Activated naive CD4-positive, alpha-beta T cell treated with Interleukin-2 at 50 U/mL for 16 hours (primary cell): ENCODE measurements at places on chromosomes 1 and 21.

GRCh38 chr1:183905508-183906113, 100.7 kb downstream of the RGL1 start:
- DNase-seq = no peak

DNA sequence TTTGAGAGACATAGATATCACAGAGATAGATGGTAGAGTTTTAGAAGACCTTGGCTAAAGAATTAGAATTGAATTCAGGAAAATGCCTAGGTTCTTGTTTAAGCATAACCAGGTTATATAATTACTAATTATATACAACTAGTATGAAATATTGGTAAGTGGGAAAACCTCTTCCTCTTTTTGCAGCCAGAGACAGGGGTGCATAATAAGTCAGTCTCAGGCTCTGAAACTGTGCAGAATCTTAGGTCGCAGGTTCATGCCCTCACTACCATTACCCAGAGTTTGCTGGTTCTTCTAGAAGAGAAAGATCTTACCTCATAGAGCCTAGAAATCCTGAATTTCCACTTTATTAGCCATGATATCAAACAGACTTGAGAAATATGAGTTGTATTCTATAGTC, 183.3 kb downstream of the NEK7 start:
- DNase-seq = no peak

- DNase-seq = no peak
Measured at GRCh38 chr1:12420171-12420570, 190.3 kb downstream of the VPS13D start.

DNA sequence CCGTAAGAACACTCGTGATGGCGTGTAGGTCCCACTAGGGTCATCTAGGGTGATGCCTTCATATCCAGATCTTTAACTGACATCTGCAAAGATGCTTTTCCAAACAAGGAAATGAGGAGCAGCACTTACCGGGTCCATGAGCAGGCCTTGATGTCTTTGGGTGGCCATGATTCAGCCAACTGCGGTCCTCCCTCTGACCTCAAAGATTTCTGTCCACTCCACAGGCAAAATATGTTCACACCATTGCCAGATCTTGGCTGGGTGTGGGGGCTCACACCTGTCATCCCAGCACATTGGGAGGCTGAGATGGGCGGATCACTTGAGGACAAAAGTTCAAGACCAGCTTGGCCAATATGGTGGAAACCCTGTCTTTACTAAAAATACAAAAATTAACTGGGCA, 18.2 kb downstream of the TRPM2 start:
- DNase-seq = no peak

DNA sequence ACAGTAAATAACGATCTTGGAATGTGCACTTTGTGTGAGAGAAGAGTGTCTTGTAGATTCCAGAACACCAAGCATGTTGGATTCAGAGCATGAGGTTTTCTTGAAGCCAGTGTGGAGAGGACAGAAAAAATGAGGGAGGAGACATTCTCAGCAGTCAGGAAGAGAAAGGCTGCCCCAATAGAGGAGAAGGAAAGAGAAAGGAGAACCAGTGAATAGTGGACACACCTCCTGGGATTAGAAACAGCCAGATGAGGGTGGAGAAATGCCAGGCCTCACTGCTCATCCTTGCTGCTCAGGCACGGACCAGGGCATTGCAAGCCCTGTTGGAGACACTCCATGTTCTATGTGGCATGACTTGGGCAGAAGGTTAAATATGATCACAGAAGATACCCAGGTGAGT, 69.0 kb upstream of the KAZN start:
- no peak for DNase-seq

DNA sequence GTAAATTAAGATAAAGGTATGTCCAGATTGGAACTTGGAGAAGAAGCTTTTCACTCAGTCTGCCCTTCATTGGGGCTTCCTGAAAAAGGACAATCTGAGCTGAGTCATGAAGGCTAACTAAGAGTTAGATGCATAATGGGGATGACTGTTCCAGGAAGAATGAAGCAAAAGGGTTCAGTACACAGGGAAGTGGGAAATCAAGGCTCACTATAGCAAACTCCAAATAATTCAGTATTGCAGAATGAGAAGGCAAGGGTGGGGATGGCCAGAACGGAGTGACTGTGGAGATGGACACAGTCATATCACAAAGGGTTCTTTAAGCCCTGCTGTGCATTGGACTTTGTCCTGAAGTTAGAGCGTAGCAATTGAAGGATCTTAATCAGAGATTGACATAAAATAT, 158.3 kb downstream of the FGGY start:
- DNase-seq = no peak

- no peak for DNase-seq
Measured at GRCh38 chr1:19327301-19327700, 15.2 kb downstream of the SLC66A1 start.

GRCh38 chr1:176705585-176705984, 242.6 kb downstream of the PAPPA2 start:
- no peak for DNase-seq

- DNase-seq = no peak
Measured at GRCh38 chr1:63833363-63834119, 59.7 kb downstream of the ROR1 start.
